ENCODE measurements at places on chromosomes 11 and 22.

- no peak for DNase-seq
These were observed 87.5 kb downstream of the RRM1 start for GRCh38 chr11:4181782-4182721.

- no peak for DNase-seq
These were observed 651.7 kb downstream of the NELL1 start for GRCh38 chr11:21321072-21321471.

- peak; percentile 41 for DNase-seq
These were observed 42.1 kb upstream of the ISX start for GRCh38 chr22:35023692-35024363.

DNA sequence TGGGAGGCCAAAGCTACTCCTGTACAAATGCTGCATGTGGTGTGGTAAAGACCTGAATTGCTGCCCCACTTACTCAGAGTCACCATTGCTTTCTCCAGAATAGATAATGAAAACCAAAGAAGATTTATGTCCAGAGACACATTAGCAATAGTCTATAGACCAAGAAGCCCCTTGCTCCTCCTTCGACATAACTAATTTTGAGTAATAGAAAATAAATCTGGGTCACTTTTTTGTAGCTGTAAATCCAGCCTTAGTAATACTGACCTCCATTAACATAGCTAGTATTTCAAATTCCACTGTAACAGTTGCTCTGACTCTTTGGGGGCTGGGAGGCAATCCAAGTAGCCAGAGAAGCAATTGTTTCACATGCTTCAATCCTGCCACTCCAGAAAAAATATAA lies 145.9 kb downstream of the MAML2 start:
- no peak for DNase-seq

DNA sequence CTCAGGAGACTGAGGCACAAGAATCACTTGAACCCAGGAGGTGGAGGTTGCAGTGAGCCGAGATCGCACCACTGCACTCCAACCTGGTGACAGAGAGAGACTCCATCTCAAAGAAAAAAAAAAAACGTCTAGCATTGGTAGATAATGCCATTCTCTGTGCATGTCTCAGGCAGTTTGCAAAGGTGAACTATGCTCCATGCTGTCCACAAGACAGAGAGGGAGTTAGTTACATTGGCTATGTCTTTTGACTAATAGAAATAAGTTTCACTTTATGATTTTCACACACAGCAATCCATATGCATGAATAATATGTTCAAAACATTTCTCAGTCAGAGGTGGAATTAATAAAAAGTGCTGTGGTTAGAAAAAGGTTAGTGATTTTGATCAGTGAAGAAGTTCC lies 591.4 kb downstream of the ETS1 start:
- no peak for DNase-seq

DNA sequence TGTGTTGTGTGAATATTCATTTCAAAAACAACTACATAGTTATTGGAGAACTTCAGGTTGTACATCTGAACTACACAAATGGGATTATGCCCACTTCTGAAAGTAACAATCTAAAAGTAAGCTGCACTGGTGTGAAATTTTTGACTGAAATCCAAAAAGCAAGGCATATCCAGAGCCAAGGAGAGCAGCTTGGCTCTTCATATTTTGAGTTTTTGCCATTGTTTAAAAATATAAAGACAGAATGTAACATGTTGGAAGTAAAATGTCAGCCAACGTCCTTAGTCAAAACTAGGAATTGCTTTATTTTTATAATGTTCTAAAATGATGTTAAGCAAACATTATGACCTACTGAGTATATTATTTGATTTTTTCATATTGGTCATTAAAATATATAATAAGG lies 45.8 kb upstream of the NOX4 start:
- DNase-seq, result no peak

DNA sequence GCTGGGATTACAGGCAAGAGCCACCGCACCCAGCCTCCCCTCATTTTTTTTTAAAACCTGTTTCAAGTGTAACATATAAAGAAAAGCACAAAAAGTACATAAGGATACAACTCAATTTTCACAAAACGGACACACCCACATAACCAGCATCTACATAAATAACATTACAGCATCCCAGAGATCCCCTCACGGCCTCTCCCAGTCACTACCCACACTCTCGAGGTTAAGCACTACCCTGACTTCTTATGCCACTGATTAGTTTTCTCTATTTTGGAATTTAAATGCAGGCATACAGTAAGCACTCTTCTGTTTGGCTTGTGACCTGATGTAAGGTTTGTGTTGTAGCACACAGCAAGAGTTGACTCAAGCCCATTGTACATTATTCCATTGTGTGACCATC lies 82.5 kb downstream of the CLPB start:
- no peak for DNase-seq

GRCh38 chr11:111166598-111166997 lies 78.9 kb upstream of the POU2AF2 start:
- DNase-seq, result no peak

DNA sequence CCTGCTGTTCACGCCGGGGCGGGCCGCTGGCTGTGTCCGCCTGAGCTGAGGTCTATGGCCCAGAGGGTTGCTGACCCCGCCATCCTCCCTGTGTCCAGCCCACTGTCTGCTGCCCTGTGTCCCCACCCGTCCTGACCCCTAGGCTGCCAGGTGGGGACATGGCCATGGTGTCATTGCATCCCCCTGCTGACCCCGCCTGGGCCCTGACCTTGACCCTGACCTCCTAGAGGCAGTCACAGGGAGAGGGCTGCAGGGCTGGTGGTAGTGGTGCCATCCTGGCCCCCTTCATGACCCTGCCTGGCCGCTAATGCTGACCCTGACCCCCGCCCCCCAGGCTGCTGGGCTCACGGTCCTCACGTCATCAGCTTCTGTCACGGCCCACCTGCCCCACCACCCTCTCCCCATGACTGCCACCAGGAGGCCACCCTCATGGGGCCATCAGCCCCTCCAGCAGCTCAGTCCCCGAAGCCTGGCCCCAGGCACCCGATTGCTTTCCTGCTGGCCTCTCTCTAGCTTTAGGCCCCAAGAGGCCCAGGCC lies 285.9 kb downstream of the BRD1 start:
- no peak for DNase-seq

GRCh38 chr11:10797531-10797930 lies 11.2 kb downstream of the EIF4G2 start:
- DNase-seq, result no peak

DNA sequence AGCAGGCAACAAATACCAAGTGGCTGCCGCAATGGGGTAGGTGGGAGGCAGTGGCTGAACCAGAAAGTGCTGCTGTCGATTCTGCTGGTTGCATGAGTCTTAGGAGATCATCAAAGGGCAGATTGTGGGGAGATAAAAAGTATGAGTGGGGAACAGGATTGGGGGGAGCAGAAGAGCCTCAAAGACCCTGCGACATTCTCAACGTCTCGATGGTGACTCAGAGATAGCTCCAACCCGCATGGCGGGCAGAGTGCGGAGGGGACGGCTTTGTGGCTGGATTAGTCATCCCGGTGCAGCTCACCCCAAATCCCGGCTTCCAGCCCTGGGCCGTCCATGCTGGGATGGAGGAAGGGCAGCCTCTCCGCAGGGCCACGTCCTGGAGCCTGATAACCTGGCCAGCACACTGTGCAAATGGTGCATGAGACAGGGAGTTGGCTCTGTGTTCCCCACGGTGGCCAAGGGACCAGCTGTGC lies 11.6 kb upstream of the RTN4R start:
- DNase-seq, result no peak

DNA sequence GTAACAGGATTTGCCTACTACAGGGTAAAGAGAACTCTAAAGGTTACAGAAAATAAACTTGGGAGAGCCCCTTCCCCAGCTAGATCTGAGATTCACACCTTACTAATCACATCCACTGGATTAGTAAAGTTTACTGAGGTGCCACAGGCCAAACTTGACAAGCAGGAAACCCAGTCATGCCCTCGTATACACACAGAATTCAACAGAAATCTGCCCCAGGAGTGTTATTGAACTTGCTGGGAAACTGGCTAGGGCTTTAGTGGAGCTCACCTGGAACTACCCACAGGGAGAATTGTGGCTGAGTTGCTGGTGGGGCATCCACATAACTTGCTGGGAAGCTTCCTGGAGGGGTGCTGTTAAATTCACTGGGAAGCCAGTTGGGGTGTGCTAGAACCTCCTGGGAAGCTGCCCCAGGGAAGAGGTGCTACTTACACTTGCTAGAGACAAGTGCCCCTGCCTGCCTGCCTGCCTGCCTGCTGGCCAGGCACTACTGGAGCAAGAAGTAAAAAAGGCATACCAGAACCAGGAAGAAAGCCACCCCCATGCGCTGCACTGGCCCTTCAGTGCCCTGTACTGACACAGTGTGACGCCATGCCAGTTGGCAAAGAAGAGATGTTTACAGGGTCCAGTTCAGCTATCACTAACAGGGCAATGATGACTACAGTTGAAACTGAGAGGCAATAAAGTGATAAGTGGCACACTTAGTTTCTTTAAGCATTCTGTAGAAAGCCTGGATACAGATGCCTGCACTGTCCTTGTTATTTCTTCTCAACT lies 106.5 kb downstream of the ALX4 start:
- no peak for DNase-seq

DNA sequence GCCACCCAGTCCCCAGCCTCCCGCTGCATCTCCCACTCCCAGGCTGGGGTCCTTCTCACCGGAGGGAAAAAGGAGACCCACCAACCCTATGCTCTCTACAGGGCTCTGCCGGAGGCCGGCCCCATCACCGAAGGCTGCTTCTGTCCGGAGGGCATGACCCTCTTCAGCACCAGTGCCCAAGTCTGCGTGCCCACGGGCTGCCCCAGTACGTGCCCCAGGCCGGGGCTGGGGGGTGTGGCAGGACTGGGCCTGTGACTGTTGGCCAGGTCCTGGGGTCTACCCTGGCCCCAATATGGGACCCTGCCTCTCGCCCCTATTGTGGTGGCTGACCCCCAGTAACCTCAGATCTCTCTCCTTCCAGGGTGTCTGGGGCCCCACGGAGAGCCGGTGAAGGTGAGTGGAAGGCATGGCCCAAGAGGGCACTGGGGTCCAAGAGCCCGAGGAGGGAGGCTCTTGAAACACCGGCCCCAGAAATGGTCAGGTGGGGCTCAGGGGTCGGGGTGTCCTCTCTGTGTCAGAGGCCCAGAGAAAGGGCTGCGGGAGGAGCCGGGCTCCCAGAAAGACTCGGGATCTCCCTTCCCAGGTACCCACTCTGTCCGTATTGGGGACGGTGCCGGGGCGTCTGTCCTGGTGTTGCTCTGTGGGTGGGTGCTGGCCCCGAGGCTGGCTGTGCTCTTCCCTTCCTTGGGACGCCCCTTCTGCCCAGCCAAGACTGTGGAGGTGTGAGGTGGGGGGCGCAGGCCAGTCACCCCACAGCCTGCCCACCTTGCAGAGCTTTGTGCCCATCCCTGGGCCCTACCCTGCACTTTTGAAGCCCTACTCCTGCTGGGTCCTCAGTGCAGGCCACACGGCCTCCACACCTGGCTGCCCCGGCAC lies 26.1 kb upstream of the MUC5B start:
- DNase-seq, result no peak

DNA sequence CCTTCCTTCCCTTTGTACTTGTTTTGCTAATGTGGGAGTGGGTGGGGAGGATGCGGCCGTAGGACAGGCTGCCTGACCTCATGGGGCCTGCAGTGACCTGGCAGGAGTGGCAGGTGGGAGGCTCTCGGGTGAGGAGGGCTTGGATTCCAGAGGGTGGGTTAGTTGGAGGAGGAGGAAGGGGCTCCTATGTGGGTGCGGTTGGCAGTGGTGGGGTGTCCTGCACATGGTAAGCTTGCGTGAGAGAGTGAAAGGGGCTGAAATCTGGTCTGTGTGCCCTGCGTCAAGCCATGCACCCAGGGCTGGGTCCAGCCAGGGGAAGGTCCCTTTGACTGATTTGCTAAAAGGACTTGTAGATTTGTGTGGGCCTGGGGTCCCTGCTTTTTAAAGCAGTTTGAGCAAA lies 90.7 kb upstream of the OR4B1 start:
- DNase-seq, result no peak

GRCh38 chr11:122279194-122279593 lies 163.2 kb upstream of the BLID start:
- no peak for DNase-seq

- DNase-seq, result no peak
These were observed 9.9 kb upstream of the CUL5 start for GRCh38 chr11:107998761-107999160.

DNA sequence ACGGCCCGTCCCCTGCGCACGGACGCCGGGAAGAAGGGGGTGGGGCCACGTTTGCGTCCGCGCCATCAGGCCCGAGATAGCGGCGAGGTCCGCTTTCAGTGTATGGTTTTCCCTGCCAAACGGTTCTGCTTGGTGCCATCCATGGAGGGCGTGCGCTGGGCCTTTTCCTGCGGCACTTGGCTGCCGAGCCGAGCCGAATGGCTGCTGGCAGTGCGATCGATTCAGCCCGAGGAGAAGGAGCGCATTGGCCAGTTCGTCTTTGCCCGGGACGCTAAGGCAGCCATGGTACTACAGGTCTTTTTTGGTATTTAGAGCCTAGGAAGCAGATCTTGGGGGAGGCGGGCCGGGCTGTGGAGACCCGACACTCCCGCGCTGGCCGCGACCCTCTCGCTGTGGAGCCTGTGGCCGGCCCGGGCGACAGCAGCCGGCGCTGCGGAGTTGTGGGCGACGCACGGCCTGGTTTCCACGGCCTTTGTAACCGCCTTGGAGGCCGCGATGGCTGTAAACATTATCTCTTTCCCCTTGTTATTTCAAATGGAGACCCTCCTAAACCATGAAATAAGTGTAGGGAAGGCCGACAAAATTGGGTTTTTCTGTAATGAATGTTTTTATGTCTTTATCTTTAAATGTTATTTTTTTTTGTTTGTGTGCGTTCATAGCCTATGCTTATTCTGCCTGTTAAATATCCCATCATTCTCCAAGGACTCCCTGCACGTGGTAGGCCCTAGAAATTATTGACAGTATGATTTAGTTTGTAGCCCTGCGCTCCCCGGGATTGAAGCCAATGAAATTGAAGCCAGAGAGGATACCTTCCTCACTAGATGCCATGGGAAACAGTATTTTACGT lies at the start of gene AASDHPPT:
AASDHPPT (plus strand) TSS at position 54 of the 847 bp plus-strand sequence; CDS start at position 103, 49 bp downstream.
- DNase-seq, result no peak

DNA sequence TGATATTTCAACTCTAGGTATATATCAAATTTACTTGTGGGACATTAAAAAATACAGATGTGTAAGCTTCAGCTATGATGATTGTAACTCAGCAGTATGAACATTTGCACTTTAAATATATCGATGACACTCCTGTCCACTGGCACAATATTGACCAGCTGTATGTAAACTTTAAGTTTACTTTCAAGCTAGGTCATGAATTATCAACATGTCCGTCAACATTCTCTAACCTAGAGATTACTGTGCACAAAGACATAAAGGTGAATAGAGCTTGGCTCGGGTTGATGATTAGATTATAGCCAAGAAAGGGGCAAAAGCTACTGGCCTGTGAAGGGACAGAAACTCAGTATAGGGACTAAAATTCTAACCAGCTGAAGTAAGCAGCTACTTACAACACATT lies 286.6 kb downstream of the SWAP70 start:
- no peak for DNase-seq

- DNase-seq, result no peak
These were observed 87.5 kb downstream of the C11orf58 start for GRCh38 chr11:16825968-16826367.

GRCh38 chr22:43399338-43399979 lies 12.4 kb upstream of the MPPED1 start:
- no peak for DNase-seq
